ENCODE measurements at places on chromosomes 5 and 9. TPM values are rescaled to one million over a fixed set of nuclear protein-coding genes. Genes with fewer than 3 reads are reported as not detected.
A peak's percentile ranks its signal among the peaks of the same experiment; 100 is the strongest.

DNA sequence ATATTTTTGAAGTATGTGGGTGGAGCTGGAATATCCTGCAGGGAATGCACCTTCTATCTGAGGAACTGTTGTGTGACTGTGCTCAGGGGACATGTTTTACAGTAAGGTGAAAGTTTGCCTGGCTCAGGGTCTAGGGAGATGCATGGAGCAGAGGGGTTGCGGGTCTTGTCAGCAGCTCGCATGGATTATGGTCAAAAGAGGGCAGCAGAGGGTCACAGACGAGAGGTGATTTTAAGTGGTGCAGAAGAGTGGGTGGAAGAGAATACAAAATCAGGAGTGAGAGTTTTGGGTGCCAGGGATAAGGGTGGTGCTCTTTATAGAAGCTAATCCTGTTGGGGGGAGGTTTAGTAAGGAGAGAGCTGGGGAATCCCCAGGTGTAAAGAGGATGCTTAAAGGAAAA is 53.5 kb upstream of the GRIN3A start:
- DNase-seq, result peak; percentile 60

EQTN gene
- not detected for total RNA-seq

DNA sequence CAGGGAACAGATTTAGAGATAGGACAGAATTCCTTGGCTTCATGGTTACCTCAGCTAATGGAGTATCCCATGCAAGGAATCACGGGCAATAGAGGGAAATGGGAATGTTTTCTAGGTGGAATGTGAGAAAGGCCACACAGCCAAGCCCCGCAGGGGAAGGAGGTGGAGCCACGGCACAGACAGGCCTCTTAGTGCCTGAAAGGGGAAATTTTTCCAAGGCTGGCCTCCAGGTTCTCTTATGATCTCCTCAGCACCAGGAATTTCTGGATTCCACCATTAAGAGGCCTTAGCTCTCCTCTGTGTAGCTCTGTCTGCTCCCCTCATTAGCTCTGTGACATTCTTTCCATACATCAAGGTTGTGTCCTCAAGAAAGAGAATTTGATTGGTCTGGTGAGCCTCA is 124.7 kb downstream of the GALNT10 start:
- DNase-seq, result no peak

DNA sequence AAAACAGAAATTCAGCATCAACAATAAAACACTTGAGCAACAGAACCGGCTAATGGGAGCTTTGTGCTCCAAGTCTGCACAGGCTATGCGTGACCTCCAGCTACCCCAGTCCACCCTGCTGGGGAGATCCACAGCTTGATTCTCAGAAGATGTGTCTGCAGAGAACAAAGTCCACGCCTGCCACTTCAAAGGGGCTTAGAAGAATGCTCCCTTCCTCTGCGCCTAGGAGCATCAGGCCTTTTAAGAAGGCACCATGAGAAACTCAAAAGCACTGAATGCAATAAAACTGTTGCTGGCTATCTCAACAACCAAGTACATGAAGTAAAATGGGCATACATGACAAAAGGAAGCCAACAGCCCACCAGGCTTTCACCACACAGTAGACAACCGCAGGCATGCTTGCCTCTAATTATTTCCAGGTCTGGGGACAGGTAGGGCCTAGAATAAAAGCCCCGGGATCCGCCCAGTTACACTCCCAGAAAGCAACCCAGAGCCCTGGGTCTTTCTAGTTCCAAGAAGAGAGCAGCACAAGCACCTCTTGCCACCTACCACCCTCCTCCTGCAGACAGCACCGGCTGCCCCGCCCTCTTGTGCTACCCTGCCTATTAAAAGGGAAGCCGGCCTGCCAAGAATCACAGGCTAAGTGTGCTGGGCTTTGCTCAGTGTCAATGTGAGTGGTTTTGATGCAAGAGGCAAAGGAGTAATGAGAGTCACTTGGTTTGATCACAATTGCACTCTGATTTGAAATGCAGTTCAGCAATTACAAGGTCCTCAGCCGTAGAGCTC is 123.2 kb downstream of the SPOCK1 start:
- DNase-seq, result no peak

DNA sequence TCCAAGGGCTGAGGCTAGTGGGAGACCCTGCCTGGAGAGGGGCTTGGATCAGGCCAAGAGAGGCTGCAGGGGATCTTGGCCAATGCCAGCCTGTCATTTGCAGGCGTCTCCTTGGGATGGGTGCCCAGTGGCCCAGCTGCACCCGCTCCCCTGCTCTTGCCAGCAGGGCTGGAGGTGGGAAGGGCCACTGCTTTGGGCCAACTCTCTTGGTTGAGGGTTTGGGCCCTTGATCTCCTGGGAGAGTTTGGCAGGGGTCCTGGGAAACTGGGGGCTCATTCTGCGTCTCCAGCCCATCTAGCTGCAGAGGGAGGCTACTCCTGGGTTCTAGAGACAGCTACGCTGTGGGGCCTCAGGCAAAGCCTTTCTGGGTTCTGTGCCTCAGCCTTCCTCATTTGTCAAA is 10.5 kb downstream of the PSD2 start:
- no peak for DNase-seq

- DNase-seq, result no peak
Observed at GRCh38 chr5:73729329-73729728, 103.3 kb downstream of the ARHGEF28 start.

C5orf58 gene
- total RNA-seq, result not detected

BASP1 gene
- not detected for total RNA-seq

SOX30 gene
- total RNA-seq, result not detected

NEURL1B gene
- total RNA-seq, result 17.8 TPM

DNA sequence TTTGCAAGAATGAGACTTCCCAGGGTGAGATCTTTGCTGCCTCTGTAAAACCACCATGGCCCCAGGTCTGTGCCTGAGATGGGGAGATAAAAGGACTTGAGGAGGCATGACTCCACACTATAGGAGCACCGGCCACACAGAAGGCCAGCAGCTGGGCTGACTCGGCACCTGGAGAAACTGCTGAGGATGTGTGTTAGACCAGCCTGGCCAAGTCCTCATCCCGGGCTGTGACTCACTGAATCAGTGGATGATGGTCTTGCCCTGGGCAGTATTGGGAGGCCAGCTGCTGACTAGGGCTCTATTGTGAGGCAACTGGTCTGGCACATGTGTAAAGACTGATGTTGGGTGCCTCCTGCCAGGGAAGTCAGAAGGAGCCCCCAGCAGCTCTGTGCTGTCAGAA is 286.2 kb downstream of the ACTL7B start:
- peak; percentile 24 for DNase-seq

- DNase-seq, result peak; percentile 20
Observed at GRCh38 chr5:86626149-86626548, 8.4 kb downstream of the COX7C start.

- DNase-seq, result no peak
Observed at GRCh38 chr5:96885518-96886338, 9.4 kb downstream of the ERAP2 start.

KCNV2 gene
- not detected for total RNA-seq

Data from SJCRH30 (cell line).